ENCODE measurements at places on chromosomes 2 and 18.

DNA sequence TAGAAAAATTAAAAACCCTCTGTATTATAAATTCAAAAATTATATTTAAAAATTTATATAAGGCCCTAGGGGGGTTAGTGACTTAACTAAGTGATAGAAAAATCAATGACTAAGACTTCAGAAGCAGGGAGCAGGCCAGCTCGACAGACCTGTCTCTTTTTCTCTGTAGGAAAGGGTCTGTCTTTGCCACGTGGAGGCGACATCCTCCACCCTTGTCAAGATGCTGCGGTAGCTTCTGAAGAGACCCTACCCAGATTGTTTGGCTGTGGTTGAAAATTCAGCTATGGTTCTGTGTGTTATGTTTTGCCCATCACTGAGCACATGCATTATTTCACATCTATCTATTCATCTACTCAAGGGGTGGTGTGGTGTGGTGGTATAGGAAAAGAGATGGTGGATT is 8.2 kb upstream of the SLC4A3 start:
- no peak for DNase-seq

DNA sequence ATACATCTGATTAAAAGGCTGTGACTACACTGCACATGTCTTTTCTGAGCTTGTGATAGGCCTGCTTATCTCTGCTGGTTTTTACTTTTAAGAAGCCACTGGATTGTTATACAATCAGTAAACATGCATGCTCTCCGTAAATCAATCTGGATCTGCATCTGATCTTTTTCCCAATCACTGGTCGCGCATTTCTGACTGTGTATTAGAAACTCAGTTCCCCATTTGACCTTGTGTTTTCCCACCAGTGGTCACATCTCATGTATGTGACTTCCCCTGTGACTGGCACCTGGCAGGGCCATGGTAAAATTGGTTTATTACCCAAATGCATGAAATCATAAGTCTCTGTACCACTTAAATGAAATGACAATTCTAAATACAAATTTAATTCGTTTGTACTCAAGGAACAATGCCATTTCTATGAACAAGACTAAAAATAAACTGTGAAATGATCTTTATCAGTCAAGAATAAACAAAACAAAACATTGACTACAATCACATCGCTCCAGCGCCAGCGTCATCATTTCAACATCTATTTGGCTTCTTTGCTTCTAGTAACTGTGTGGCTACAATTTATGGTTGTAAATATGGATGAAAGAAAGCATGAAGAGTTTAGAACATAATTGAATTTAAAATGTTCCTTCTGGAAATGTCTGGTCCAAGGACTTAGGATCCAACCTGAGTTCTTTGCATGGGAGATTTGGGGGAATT is 396.6 kb upstream of the TRIB2 start:
- DNase-seq = no peak

GRCh38 chr2:60447943-60448342 is 105.5 kb downstream of the BCL11A start:
- no peak for DNase-seq

GRCh38 chr2:161418715-161419637 is 2.9 kb downstream of the TBR1 start:
- no peak for DNase-seq

DNA sequence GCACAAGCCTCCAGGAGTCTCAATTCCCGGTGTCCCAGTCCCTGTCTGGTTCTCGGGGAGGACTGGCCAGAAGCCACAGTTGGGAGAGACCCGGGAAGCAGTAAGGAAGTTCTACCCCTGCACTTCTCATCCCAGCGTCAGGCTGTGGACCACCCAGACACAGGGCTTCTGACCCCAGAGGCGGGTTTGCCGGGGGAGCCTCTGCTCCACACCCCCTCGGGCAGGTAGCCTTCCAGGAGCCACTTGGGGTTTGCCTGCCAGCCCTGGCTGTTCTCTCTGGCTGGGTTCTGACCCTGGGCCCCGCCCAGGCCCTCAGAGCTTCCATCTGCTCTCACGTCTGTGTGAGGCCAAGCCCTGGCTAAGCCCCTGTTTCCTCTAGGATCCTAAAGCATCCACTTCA is 94.4 kb upstream of the GPC1 start:
- DNase-seq = no peak

DNA sequence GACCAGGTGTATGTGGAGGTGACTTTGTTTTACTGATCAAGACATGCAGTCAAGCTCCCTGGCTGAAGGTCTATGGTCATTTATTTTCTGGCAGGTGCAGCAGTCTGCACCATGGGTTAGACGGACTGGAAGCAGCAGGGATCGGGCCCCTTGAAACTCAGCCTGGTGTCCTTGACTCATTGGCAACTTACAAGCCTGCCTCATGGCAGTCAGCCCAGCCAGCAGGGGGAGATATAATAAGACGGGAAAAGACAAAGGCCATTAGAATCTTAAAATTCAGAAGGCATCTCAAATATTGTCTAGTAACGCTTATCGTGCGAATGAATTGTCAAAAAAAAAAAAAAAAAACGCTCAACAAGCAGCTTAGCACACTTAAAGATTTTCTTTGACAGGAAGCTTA is 308.2 kb downstream of the EN1 start:
- no peak for DNase-seq

GRCh38 chr18:62897153-62897552 is 181.8 kb downstream of the PHLPP1 start:
- no peak for DNase-seq

DNA sequence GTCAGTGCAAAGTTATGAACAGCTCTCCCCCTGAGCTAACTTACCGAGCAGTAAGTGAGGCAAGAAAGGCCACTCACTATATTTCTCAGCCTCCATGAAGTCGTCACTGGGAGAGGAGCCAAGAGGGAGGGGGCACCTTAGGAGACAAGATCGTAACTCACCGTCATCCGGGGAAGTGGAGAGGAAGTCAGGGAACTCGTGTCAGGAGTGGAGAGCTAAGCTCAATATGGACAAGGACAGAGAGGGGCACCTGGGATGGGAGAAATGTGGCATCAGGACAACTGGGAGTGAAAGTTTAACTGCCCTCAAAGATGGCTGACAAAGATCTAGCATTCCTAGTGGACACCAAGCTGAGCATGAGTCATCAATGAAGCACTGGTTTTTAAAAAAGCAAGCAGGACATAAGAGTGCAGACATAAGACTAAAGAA is 37.1 kb downstream of the BCL11A start:
- no peak for DNase-seq

- DNase-seq = no peak
Observed at GRCh38 chr2:235848055-235848454, 320.1 kb downstream of the GBX2 start.

DNA sequence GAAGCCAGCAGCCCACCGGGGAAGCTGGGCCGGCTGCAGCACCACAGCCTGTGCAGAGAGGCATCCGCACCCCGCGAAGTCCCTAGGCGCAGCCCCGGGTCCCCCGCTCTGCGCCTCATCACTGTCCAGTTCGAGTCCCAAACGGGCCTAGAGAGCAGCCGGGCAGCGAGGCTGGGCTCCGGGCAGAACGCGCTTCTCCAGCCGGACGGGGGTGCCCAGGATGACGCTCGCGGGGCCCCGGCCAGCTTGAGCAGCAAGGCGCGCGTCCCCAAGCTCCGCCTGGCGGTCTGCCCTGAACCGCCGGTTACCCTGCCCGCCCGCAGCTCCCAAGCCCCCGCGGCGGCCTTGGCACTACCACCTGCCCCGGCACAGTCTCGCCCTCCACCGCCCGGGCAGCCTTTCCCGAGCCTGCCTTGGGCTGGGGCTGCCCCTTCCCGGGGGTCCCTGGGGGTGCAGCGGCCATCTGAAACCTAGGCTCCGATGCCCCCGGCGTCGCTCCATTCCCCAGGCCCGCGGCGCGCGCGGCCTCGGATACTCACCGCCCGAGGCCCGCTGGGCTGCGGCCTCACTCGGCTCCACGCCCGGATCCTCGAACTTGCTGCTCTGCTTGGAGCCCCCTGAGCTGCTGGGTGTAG is 591 bp downstream of the SLC16A14 start:
- DNase-seq = no peak

DNA sequence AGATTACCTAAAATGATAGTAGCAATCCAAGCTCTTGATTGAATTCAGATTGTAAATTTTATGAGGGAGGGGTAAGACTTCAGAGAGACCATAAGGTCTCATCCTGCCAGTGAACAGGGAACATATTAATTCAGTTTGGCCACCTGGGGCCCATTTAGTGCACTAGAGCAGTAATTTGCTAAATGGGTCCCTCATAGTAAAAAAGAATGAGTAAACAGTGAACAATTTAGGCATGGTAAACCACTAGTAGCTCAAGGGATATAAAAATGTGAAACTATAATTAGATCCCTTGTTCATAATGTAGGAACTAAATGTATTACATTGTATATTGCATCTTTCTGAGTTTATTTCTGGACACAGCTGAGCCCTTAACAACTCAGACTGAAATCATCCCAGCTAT is 4.9 kb upstream of the PHLPP1 start:
- no peak for DNase-seq

DNA sequence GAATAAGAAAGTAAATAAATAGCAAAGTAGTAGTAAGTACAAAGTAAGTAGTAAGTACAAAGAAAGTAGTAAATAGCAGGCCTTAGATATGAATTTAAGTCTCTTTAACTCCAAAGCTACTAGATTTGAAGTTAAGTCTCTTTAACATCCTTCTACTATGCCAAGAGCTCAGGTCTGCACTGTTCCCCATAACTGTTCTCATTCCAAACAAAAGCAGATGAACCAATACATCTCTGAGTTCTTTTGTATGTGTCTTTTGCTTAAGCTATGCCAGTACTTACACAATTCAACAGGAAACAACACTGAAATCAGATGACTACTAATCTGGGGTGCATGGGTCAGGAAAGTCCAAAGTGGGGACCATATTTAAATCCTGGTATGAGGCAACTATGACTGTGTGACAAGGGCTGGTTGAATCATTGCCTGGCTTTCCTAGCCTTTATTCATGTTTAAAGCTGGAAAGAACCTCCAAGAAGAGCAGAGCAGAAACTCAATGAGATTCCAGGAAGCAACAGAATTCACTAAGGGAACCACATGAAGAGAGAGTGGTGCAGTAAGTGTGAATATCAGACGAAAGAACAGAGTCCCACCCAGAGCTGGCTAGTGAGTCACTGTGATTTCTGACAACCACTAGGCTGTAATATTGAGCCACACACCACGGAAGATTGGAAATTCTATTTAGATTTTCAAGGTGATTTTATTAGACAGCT is 51.0 kb upstream of the CYP26B1 start:
- DNase-seq = no peak

GRCh38 chr18:8296886-8297616 is 312.2 kb upstream of the RAB12 start:
- no peak for DNase-seq

GRCh38 chr2:16400127-16400623 is 265.5 kb downstream of the CYRIA start:
- DNase-seq = no peak

DNA sequence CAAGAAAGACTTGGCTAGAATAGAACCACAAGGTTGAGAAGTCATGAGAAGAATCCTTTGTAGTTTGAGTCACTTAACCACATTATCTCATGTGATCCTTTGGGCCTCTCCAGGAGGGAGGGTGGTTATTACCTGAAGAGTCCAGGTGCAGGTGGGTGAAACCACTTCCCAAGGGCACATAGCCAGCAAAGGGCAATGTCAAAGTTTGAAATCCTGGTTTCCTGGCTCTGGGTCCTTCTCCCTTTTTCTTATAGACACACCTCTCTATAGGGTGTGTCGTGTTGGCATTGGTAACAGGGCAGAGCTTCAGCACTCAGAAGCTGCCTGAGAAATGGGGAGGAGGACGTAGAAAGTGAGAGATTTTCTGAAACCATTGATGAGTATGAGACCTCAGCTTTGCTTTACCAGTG is 137.9 kb downstream of the MGAT5 start:
- DNase-seq = no peak

- DNase-seq = no peak
Observed at GRCh38 chr2:42063431-42064171, 15.8 kb downstream of the PKDCC start.
